ENCODE measurements at places on chromosomes 1 and 21.
A peak's percentile ranks its signal among the peaks of the same experiment; 100 is the strongest.

GRCh38 chr1:78471890-78472620 is 18.7 kb upstream of the PTGFR start:
- DNase-seq, result no peak

DNA sequence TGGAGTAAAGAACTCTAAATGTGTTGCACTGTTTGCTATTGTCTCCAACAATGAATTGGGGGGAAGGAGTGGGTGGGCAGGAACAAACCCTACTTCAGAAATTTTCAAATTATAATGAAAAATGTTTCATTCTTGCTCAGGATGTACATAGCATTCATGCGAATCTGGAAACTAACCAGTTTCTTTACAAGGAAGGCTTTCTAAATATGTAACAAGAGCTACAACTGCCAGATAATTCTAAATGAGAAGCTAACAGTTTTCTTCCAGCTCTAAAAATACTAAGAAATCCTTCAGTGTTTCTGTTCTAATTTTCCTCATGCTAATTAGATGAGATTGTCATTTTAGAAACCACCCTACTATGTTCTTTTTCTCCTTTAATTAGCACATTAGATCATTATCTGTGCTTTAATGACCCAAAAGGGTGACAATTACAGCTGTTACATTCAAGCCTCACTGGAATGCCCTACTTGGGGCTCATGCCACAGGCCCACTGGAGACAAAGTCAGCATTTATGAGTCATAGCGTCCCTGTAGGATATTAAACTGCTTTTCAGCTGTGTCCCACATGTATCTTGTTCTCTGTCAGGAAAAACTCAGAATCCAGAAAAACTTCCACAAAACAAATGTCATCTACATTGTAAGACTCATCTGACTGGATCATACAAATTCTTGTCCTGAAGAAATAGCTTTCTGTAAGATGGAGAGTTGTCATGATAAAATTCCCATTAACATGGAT is 804.6 kb upstream of the CXADR start:
- no peak for DNase-seq

DNA sequence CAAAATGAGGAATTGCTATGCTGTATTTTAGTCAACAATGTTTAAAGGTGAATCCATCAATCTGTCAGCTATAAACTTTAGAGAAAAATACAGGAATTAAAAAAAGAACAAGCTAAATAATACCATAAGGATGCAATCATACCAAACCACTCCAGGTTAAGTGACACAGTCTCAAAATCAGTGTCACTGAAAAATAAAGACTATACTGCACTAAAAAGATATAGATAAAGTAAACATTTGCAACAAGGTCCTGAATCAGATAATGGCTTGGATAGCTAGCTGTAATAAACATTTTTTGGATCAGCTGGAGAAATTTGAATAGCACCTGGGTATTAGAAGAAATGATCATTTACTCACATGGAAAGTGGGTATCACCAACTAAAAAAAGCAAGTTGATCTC is 7.8 kb downstream of the GPBP1L1 start:
- no peak for DNase-seq

- no peak for DNase-seq
These were observed 91.0 kb upstream of the KCNA3 start for GRCh38 chr1:110765640-110766335.

GRCh38 chr1:67726224-67726623 is 41.2 kb downstream of the GADD45A start:
- DNase-seq, result no peak

- DNase-seq, result no peak
These were observed 2.1 kb downstream of the AK4 start for GRCh38 chr1:65150108-65150463.

DNA sequence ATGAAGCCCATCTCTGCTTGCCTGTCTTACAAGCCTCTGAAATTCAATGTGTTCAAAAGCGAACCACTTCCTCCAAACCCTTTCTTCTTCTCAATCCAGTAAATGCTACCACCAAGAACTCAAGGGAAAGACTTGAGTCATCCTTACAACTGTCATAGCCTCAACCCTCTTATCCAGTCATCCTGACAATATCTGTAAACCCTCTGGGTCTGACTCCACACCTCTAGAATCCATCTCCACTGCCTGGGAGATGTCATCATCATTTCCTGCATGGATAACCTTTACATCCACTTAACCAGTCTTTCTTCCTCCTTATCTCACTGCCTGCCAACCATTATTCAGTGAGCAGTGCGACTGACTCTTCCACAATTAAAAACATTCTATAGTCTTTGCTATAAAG is 441.1 kb downstream of the SETD4 start:
- DNase-seq, result peak; percentile 81

DNA sequence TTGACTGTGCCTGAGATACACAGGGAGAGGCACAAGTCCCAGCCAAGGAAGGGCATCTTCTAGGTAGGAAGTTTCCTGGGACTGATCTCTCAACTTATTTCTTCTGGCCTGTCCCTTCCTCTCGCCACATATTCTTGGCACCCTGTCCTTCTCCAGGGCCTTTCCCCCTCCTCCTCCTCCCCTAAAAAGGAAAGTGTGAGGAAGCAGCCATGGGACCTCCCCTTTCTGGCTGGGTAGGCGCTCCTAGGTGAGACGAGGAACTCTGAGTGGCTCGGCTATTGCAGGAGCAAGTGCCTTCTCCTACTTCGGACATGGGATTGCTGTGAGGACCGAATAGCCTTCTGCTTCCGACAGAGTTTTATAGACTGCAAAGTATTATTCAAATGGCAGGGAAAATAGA is 15.5 kb upstream of the MTARC2 start:
- DNase-seq, result no peak

GRCh38 chr21:23644768-23645167 is 1962.5 kb downstream of the MRPL39 start:
- DNase-seq, result no peak

GRCh38 chr21:36713746-36714145 is 14.8 kb downstream of the SIM2 start:
- no peak for DNase-seq

GRCh38 chr1:1462318-1462966 is 9.1 kb upstream of the ATAD3B start:
- peak; percentile 70 for DNase-seq

DNA sequence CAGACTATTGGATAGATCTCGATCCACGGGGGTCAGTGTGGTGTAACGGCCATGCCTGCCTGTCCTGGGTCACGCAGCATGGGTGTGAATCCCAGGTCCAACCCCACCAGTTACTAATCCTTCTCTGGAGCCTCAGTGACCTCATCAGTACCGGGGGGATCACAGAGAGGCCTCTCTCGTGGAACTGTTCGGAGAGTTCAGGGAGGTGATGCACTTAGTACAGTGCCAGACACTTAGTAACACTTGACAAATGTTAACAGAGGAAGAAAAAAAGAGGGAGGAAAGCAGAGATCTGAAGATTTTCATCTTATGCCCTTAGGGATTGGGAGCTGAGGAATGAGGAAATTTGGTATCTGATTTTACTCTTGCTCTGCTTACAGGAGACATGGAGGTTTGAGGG is 2.9 kb downstream of the ABCA4 start:
- peak; percentile 92 for DNase-seq

DNA sequence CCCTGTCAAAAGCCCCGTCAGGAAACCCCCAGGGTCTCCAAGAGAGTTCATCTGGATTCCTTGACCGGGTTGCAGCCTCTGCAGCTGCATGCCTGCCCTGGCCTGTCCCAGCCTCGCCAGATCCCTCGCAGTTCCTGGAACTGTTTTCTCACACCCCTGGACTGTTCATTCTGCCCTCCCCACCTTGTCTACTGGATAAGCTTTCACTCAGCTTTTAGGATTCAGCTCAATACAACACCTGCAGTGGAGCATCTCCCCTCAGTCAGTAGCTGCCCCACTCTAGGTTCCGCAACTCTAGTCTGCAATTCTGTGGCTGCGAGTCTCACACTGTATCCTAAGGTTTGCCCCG is 67.2 kb downstream of the FAM163A start:
- no peak for DNase-seq

DNA sequence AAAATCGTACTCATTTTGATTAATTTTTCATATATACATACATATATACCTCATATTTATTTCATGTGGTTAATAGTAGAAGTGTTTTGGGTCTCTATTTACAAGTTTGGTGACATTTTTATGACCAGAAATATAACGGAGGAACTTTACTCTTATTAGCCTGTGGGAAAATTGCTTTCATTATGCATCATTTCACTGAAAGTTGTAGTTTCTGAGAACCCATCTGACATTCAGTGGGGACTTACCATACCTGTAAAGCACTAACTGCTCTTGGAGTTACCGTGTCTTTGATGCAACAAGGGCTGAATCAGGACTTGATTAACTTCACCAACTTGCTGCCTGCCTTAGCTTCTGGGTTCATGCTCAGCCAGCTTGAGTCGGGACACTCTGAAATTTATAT is 49.9 kb upstream of the ITPKB start:
- no peak for DNase-seq

DNA sequence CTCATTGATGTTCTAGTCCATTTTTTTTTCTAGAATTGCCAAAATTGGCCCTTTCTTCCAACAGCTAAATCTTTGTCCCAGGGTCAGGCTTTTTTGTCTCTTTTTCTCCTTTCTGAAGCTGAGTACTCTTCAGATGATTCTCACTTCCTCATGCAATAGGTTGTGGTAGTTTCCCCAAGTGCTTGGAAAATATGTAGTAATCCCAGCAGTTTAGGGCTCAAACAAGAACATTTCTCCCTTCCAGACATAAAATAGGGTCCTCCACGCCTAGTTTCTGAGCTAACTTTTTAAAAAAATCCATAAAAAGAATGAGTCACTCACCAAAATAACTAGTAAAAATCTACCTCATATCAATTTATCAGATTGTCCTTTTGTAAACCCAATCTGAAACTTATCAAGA is 10.0 kb upstream of the MCOLN3 start:
- no peak for DNase-seq

DNA sequence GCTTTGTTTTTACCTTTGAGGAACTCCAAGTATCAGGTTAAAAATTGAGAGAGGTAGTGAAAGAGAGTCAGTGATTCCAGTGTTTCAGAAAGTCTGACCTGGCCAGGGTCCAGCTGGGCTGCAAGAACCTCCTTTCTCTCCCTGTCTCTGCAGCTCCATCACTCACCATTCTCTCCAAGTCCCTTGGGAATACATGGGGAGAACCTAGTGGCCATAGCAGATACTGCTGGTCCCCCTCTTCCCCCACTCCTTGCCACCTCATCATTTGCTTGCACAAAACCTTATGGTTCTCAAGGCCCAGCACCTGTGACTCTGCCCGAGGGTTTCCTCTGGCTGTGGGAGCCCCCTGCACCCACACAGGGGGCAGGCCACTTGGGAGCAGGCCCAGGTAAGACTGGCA is 279.5 kb downstream of the KIF26B start:
- DNase-seq, result no peak

All from islet precursor cell (in vitro differentiated cells).